Forelimb muscle (tissue), 1 donor: ENCODE measurements at places on chromosomes 2 and 18. TPM values are rescaled to one million over a fixed set of nuclear protein-coding genes. Genes with fewer than 3 reads are reported as not detected.

The FER1L5 gene
- 3.4 TPM for polyA plus RNA-seq

DNA sequence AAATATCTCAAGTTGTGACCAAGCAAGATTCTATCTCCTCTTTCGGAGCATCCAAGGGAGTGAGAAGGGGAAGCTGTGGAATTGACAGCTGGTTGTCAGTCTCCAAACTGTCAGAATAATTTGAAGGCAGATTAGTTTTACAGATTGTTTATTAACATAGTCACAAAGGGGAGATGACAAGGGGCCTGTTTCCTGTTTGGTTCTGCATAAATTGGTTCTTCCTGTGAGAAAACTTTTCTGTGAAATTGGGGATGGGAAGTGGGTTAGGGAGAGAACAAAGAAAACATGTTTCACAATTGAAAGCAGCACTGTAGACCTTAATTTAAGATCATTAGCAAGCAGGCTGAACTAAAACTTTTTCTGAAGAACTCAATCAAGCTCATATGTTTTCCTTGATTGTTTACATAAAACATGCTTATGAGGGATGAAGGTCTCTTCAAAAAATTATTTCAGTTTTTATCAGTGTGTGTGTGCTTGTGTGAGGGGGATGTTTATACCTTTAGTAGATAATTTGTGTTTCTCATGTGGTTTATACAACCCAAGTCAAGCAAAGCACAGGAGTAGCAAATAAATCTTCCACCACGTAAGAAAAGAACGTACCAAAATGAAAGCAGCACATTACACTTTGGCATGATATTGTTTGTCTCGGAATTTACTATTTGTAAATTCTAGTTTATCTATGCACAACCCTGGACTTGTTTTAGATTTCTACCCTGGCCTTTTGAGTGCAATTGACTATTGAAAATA is 604.9 kb upstream of the CDH2 start:
- DNase-seq = no peak

GRCh38 chr2:212831671-212832199 is 293.1 kb upstream of the ERBB4 start:
- no peak for DNase-seq

The HOXD4 gene
- 8.9 TPM for polyA plus RNA-seq

The KIF1A gene
- polyA plus RNA-seq = 3.6 TPM

GRCh38 chr2:177296040-177296439 is 31.5 kb upstream of the NFE2L2 start:
- peak; percentile 11 for DNase-seq

DNA sequence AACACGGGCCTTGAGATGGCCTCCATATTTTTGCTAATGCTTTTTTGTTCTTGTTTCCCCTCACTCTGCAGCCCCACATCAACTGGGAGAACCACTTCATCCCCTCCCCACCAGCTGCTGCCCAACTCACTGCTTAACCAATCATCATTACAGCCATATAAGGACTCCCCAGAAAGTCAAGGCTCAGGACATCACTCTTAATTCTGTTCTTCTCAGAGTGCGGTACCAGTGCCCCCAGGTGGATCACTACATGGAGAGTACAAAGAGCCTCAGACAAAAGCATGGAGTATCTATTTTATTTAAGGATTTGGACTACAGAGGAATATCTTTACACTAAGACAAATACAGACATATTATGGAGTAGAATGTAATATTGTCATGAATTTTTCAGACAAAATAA is 340.6 kb downstream of the PAX3 start:
- no peak for DNase-seq
